Right renal pelvis (tissue), 4 donors: ENCODE measurements at places on chromosomes 11 and 22. TPM values are rescaled to one million over a fixed set of nuclear protein-coding genes. Genes with fewer than 3 reads are reported as not detected.

The P2RY6 gene
- 1.2 TPM for polyA plus RNA-seq

The GP1BB gene
- polyA plus RNA-seq = 5.9 TPM

The CECR2 gene
- polyA plus RNA-seq = 14.1 TPM

The DGCR8 gene
- polyA plus RNA-seq = 48.4 TPM

The RFPL1 gene
- polyA plus RNA-seq = 1.6 TPM

The CBLIF gene
- polyA plus RNA-seq = not detected

The ANKRD42 gene
- polyA plus RNA-seq = 21.7 TPM

The PATE2 gene
- polyA plus RNA-seq = not detected

The APBB1 gene
- 54.5 TPM for polyA plus RNA-seq

The OR52H1 gene
- not detected for polyA plus RNA-seq

The SCO2 gene
- 0.24 TPM for polyA plus RNA-seq

The LINC01488 gene
- polyA plus RNA-seq = not detected

The ROBO4 gene
- polyA plus RNA-seq = 20.6 TPM

The LRRC4C gene
- 16.5 TPM for polyA plus RNA-seq

The PLAAT5 gene
- 0.53 TPM for polyA plus RNA-seq

The CNTF gene
- polyA plus RNA-seq = 1.2 TPM

The TRPC6 gene
- polyA plus RNA-seq = 7.0 TPM

The ESAM gene
- polyA plus RNA-seq = 74.9 TPM

The LARGE1 gene
- 27.2 TPM for polyA plus RNA-seq

The WT1 gene
- 230 TPM for polyA plus RNA-seq

The CASP5 gene
- polyA plus RNA-seq = not detected

The NCAM1 gene
- polyA plus RNA-seq = 72.6 TPM

The FOLR1 gene
- polyA plus RNA-seq = 64.6 TPM

The TRIM3 gene
- polyA plus RNA-seq = 18.6 TPM

The GTPBP1 gene
- polyA plus RNA-seq = 41.9 TPM

The DEPDC7 gene
- polyA plus RNA-seq = 7.2 TPM

The TRIOBP gene
- 63.7 TPM for polyA plus RNA-seq

The PSMC3 gene
- polyA plus RNA-seq = 146 TPM

The SAMM50 gene
- polyA plus RNA-seq = 66.1 TPM

The SULT4A1 gene
- 3.4 TPM for polyA plus RNA-seq
